ENCODE measurements at places on chromosomes 4 and X. TPM values are rescaled to one million over a fixed set of nuclear protein-coding genes. Genes with fewer than 3 reads are reported as not detected.

The ADGRA3 gene
- 2.2 TPM for total RNA-seq

The GAGE1 gene
- not detected for total RNA-seq

The UGT2B17 gene
- total RNA-seq, result not detected

The CDS1 gene
- 0.11 TPM for total RNA-seq

The TEX13B gene
- not detected for total RNA-seq

- DNase-seq, result no peak
Observed at GRCh38 chr4:41178372-41179370, 35.7 kb downstream of the APBB2 start.

DNA sequence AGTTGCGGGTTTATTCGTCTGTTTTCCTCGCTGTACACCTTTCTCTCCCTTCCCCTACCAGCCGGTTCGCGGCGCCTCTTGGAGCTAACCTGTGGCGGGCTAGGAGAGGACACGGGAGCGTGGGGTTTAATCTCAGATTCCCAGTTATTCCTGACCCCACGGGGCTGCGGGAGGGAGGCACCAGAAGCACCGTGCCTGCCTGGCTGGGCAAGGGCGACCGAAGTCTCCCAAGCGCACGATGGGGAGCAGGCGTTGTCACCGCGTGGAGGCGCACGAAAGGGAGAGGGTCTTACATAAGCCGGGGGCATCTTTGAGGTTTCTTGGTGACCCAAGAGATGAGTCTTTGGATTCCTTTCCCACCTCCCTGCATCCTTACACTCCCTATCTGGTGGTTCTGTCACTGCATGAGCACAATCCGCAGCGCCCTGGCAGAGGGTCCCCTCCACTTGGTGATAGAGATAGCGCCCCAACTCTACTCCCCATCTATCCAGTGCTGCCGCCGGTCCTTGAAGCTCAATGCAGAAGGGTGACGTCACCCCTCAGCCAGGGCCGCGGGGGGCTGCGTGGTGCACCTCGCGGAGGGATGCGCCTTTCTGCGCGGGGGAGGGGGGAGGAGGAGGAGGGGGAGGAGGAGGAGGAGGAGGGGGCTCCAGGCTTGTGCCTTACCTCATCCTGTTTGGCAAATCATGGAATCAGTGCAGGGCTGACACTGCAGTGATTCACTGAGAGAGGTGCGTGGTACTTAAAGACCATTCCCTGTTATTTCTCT lies 793 bp downstream of the TSPAN7 start:
- peak; percentile 65 for DNase-seq

DNA sequence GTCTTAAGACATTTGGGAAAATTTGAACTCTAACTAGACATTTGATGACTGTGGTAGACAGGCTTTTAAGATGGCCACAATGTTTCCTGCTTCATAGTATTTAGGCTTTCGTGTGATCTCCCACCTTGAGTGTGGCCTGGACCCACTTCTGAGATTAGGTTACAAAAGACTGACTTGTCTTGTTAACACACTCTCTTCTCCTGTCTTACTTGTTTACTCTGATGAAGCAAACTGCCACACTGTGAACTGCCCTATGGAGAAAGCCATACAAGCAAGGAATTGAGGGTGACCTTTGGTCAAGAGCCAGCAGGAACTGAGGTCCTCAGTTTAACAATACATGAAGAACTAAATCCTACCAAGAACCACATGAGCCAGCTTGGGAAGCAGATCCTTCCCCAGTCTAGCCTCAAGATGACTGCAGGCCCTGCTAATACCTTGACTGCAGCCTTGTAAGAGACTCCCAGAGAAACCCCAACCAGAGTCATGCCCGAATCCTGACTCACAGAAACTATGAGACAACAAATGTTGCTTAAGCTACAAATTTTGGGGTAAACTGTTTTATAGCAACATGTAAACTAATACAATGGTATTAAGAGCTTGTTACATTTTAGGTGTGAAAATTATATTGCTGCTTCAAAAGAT lies 20.3 kb downstream of the UBA6 start:
- DNase-seq, result no peak

DNA sequence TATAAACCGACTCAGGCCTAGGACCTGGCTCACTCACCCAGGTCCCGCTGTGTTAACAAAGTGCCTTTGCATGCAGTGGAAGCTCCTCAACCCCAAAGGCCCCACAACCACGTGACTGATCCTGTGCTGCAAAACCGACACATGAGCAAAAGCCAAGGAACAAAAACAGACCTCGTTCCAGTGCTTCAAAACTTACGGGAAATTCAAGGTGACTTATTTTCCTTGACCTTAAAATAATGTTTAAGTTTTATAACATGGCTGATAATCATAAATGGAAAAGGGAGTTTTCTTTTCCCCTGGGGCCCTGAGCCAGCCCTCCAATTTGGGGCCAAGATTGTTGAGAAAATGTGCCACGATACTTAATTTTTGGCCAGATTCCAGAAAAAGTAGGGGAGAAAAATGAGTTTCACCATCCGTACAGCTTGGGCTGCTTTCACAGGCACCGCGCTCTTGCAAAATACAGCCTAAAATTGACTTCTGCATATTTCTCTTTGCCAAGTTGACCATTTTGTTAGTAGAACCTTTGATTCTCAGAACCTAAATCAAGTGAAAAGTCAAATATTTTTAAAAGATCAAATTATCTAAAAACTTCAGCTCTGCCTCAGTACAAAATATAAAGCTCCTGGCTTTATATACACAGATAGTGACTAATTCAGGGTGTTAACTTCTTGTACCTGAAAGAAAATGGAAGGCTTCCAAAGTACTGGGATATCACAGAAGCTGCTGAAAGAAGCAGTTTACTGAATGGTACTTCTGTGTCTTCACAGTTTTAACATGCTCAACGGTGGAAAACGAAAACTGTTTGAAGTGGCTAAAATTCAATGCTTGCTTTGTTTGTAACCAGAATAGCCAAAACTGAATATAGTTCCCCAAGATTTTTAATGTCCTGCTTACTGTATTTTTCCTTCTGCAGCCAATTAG lies 93.8 kb downstream of the APBB2 start:
- peak; percentile 85 for DNase-seq

GRCh38 chrX:12469296-12469695 lies 321.9 kb upstream of the PRPS2 start:
- no peak for DNase-seq

GRCh38 chr4:98662626-98663225 lies 4.3 kb upstream of the TSPAN5 start:
- DNase-seq, result no peak

GRCh38 chrX:65635378-65635777 lies 32.1 kb upstream of the MSN start:
- DNase-seq, result peak; percentile 67

- DNase-seq, result no peak
Observed at GRCh38 chr4:169337510-169337909, 66.8 kb upstream of the SH3RF1 start.

- DNase-seq, result no peak
Observed at GRCh38 chr4:14792702-14793227, 209.5 kb upstream of the CPEB2 start.

GRCh38 chr4:6892190-6892908 lies 17.3 kb upstream of the TBC1D14 start:
- DNase-seq, result no peak

GRCh38 chr4:40992472-40993295 lies 221.7 kb downstream of the APBB2 start:
- DNase-seq, result no peak

GRCh38 chr4:21641696-21642095 lies 306.9 kb downstream of the KCNIP4 start:
- no peak for DNase-seq

- no peak for DNase-seq
Observed at GRCh38 chr4:102675141-102675540, 85.6 kb downstream of the MANBA start.

DNA sequence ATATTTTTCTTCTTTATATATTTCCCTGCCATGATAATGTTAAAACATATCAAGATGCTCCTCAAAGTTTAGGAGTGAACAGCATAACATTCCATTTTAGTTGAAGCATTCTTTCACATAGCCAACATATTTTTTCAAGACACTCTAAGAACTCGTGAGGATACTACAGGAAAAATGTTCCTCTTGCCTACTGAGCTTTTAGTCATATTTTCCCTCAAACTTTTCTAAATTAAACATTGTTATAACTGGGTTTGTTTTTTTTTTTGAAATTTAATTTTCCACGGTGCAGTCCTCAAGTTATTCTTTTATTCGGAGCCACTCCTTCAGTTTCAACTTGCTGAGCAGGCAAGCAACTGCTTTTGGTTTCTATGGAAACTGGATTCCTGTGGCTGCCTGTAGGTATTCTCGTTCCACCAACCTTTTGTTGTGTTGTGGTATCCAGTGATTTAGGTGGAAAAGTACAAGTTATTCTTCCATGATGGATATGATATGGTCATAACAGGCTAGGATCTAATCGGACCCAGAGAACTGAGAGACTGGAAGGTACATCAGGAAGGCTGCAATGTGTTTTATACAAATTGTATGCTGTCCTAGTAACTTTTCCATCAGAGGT lies 248.0 kb downstream of the TRIML1 start:
- DNase-seq, result no peak

DNA sequence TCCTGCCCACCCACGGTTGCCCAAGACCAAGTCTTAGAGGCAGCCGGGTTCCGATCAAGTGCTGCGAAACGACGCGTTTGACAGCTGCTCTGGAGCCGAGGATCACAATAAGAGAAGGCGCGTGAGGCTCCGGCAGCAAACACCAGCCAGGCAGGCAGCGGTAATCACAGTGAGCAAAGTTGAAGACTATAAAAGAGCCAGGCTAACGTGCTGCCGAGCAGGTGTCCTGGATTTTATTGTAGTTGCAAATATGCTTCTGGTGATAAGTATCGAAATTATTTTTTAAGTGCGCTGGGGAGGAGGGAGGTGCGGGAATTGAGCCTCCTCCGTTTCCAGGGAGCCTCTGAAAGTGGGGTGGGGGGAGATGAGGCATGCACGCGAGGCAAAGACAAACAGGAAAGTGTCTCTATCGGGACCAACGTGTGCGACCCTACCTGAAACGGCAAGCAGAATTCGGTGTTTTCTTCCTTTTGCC lies 590 bp downstream of the GABRA2 start:
- DNase-seq, result no peak

DNA sequence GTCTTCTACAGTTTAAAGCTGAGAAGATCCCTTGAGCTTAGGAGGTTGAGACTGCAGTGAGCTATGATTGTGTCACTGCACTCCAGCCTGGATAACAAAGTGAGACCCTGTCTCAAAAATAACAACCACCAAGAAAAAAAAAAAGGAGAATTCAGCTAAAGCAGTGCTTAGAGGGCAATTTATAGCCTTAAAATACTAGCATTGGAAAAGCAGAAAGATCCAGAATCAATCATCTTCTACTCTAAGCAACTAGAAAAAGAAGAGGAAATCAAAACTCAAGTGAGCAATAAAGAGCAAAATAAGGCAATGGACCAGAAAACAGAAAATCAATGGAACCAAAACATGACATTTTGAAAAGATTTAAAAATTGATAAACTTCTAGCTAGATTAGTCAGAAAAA lies 639 bp upstream of the PI4K2B start:
- no peak for DNase-seq

DNA sequence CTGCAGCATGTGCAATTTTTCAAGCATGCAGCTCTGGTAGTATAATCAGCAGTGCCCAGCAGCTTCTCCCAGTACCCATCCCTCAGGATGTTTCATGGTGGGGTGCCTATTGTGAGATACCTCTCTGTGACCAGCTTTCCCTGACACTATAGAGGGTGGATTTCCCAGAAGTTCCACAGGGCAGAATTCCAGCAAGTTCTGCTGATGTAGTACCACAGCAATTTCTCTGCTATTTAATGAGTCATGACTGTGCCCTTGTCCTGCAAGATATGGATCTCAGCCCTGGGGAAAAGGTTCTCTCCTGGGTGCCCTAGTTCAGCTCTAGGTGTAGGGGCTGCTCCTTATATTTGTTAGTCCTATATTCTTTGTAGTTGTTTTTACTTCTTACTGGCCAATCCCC lies 174.8 kb downstream of the ENOX2 start:
- DNase-seq, result no peak

DNA sequence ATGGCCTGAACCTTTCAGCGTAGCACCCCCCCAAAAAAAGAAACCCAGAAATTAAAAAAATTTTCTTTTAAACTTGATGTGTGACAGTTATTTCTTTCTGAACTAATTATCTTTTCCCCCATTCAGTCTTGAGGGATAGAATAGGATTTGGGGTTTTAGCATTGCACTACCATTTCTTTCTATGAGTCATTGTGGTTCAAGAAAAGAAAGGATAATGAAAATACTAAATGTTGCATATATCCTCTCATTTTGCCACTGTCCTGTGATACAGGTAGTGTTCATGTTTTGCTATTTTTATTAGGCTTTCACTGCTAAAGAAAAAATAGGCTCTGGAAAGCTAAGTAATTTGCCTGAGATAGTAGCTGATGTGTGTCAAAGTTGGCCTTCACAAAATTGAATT lies 39.4 kb upstream of the DCK start:
- no peak for DNase-seq

DNA sequence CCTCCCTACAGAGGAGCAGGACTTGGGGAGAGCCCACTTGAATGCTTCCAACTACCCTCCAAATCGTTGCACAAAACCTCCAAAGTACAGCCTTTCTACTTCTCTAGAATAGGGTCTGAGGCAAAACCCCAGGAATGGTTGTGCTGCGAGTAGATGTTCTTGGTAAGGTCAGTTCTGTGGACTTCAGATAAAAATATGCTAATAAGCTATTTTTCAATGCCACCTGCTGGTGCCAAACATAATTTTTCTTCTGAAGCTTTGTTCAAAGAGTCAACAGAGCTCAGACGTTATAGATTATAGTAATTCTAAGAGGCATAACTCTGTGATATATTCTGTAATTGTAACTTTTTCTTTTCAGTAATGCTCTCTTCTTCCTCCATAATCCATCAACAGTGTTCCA lies 425.7 kb downstream of the GPAT3 start:
- no peak for DNase-seq
